Sciatic nerve (tissue), 2 donors: ENCODE measurements at places on chromosomes 3 and 15. TPM values are rescaled to one million over a fixed set of nuclear protein-coding genes. Genes with fewer than 3 reads are reported as not detected.

DNA sequence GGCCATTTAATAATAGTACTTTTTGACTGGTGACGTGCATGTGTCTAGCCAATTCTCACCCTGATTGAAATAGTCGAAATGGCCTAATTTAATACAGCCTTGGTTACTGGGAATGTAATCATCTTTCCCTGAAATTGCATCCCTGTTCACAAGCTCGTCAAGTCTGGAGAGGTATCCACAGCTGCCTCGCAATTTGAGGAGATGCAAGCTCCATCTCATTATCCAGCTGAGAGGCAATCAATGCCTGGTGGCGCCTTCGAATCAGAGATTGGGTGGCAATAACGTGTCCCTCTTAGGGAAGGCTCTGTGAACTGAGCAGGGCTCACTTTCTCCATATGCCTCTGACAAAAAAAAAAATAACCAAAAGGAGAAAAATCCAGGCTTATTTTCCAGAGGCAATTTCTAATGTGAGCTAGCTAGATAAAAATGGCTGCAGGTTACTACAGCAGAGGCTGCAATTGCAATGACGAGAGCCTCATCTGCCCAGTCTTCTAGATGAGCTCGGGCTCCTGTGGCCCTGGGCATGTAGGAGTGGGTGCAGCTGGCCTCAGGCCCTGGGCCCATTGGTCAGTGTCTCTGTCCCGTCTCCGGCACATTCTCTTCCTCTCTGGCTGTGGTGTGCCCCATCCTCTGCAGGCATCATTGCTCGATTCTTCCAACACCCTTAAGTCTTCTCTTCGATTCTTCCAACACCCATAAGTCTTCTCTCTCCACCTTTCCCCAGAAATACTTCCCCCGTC is 487.5 kb downstream of the GABRG3 start:
- DNase-seq: no peak

DNA sequence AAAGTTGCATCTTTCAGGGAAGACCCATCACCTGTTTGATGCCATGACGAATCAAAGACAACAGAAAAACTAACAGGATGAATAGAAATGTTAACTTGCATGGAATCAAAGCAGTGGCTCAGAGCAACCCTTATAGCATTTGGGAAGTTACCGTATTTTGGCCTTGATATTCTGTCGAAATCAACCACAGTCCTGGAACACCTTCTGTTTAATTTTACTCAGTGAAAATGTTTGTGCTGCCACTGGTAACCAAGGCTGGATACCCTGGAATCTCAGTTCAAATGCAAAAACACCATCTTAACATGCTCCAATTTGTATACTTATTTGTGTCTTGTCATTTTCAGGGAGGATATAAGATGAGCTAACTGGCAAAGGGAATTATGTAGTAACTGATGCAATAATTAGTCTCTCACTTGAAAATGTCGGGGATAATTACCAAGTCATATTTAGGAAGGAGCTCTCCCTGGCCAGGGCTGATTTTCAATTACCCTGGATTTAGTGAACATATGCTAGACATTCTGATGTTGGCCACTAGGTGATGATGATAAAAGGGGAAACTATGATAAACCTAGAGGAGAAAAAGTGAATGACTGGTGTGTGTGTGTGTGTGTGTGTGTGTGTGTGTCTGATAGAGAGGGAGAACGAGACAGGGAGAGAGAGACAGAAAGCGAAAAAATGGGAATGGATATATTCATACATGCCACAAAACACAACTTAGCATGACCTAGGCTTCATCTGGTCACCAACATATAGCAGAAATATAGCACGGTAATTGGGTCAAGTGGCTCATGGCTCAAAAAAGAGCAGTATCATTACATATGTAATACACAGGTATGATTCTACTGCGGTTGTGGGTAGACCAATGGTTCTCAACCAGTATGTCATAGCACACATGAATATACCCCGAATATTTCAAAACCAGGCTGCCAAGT is 19.0 kb upstream of the PRICKLE2 start:
- no peak for DNase-seq

DNA sequence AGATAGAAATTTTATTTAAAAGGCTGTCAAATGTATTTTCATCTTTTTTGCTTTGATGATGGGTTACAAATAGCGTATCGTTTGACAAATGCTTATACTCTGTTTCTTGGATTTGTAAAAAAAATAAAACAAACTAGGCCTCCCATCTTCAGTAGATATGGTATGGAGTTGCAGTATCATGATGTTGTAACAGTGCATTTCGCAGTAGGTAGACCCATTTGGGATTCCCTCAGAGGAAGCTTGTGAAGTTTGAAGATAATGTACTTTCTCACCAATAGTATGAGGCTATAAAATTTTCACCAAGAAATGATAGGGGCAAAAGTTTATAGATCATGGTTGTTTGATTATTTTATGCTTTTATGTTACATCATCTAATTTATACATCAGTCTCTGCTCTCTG is 10.8 kb downstream of the MBNL1 start:
- no peak for DNase-seq

DNA sequence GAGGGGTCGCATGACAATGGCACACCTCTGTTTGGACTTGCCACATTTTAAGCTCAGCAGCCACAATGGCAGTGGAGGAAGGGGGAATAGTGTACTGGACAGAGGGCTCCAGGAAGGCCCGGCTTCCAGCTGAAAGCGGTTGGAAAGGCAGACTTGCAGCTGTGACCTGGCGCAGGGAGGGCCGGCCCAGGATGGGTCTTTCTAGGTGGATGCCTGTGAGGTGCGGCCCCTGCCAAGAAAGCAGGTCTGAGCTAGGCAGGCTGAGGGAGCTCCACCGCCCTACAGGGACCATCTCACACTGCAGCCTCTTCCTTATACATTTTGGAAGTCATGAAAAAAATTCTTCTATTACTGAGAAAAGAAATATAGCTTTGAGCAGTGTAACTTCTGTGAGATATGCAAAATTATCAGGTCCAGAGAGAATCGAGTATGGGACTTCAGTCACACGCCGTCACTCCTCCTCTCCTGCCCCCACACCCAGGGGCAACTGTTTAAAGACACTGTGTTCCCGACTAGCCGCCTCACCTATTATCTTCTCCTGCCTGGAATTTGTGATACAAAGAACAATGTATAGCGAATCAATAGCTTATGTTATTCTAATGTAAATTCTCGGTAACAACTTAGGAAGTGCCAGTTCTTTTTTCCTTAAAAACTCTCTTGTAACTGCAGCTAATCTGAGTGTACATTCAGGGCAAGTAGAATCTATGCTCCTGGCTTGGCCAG is 331.0 kb downstream of the OCA2 start:
- DNase-seq: no peak

- no peak for DNase-seq
These were observed 46.0 kb downstream of the MLH1 start for GRCh38 chr3:37039161-37039846.

GRCh38 chr3:188947401-188948280 is 224.1 kb upstream of the TPRG1 start:
- DNase-seq: peak; percentile 94

DNA sequence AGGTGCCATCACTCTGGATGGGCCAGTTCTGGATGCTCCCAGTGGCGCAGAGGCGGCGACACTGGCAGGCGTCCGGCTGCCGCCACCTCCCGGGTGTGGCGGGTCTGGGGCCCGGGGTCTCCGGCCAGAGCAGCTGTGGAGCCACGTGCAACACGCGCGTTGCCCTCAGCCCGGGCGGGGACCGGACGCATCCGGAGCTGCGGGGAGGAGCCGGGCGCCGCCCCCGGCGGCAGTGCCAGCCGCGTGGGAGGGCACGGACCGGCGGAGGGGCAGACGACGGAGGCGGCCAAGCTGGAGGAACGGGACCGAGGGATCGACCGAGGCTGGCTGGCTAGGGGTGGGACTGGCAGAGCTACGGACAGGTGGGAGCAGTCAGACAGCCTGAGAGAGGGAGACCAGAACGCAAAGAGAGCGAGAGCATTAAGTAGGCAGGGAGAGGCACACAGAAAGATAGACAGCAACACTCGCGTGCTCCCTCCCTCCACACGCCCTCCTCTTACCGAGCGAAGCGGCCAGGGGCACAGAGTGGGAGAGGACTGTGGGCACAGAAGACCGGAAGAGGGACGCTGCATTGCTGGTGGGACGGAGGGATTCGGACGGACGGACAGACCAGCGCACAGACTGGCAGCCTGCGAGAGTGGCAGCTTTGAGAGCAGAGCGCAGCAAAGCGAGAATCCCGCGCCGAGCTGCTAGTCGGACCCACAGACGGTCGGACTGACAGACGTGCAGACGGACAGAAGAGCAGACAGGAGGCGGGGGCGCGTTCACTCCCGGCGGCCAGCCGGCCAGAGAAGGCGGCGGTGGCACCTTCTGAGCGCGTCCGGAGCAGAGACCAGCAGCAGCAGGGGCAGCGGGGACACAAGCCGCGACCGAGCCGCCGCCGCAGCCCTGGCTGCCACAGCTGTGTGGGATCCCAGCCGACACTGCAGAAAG is at the start of gene ARPP21:
ARPP21 (plus strand) TSS at position 272 of the 933 bp plus-strand sequence. CDS start 42,227 bp downstream, outside the sequence.
- peak; percentile 52 for DNase-seq

Gene ROPN1B
- 5.4 TPM for total RNA-seq

Gene EPHA6
- total RNA-seq: 0.98 TPM

Gene LTF
- 11.3 TPM for total RNA-seq
